ENCODE measurements at places on chromosomes 5 and 9.

DNA sequence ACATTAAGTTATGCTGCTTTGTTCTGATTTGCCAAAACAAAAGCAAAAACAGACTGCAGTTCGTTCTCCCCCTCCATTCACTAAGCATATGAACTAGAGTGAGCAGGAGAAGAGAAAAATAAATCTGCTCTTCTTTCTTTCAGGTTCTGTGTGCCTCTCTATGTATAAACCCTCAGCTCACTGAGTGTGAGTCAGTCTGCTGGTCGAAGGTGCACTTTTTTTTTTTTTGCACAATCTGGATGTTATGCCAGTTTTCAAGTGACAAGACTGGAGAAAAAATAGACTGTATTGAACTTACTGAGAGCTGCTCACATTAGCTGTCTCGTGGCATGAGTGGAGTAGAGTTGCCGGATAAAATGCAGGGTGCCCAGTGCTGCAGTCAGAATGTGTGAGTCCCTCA is 244.6 kb upstream of the ATP10B start:
- DNase-seq, result peak; percentile 50

DNA sequence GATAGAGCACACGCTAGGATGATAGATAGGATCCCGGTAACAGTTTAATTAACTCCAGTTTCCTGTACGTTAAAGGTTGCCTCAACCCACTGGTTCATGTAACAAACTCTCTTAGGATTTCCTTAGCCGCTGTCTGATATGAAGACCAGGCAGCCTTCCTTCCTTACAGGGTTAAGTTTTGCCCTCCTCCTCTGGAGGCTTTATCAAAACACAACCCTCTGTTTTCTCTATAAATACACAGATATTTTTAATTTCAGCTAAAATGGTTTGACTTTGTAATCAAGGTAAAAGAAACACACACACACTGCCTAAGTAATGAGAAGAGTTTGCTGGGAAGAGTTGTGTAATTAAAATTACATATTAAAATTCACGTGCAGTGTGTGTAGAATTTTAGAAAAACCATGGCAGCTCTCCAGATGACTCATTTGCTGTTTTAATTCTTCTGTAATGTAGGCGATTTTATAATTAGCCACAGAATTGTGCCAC is 369.8 kb downstream of the CSNK1G3 start:
- peak; percentile 19 for DNase-seq

DNA sequence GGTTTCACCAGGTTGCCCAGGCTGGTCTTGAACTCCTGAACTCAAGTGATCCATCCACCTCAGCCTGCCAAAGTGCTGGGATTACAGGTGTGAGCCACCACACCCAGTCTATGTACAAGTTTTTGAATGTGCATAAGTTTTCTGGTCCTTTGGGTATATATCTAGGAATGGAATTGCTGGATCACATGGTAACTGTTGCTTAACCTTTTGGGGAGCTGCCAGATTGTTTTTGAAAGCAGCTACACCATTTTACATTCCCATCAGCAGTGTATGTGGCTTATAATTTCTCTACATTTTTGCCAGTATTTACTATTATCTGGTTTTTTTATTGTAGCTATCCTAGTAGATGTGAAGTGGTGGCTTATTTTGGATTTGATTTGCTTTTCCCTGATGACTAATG is 8.9 kb upstream of the LNPEP start:
- DNase-seq, result peak; percentile 25

GRCh38 chr5:178222292-178222691 is 10.3 kb downstream of the PHYKPL start:
- no peak for DNase-seq

GRCh38 chr9:87606841-87607521 is 109.3 kb downstream of the DAPK1 start:
- peak; percentile 97 for DNase-seq

DNA sequence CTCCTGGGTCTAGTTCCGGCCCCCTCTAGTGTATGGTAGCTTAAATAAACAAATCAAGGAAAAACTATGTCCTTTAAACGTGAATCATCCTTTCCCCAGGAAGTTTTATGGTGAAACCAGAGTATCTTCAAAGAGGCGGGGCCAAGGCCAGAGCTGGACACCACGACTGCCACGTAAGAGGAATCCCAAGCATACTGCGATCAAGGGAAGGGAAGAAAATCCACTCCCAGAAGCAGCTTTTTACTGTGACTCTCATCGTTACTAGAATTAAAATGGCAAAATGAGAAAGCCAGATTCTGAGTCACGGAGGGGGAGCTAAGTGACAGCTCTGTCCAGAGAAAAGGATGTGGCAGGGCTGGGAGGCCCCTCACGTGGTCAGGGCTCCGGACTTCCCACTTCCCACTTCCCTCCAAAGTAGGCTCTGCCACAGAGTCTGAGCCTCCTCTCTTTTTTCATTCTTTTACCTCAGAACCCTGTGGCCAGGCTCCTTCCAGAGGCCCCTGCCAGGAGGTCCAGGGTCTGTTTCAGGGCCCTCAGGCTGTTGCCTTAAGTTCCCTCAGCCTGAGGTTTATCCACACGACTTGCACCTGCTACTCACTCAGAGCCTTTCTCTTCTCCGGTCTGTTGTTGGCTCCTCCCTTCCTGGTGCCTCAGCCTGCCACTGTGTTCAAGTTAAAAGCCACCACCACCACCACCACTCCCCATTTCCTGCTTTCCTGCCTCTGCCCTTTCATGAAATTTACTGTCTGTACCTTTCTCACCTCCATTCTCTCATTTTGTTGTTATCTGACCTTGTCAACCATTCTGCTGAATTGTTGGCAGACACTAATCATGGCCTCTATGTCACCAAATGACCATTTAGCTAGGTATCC is 1.4 kb upstream of the GLRX start:
- DNase-seq, result peak; percentile 94

- no peak for DNase-seq
These were observed 32.7 kb downstream of the IER5L start for GRCh38 chr9:129145316-129145715.

- DNase-seq, result peak; percentile 43
These were observed 112.3 kb downstream of the PCSK1 start for GRCh38 chr5:96320797-96321196.

DNA sequence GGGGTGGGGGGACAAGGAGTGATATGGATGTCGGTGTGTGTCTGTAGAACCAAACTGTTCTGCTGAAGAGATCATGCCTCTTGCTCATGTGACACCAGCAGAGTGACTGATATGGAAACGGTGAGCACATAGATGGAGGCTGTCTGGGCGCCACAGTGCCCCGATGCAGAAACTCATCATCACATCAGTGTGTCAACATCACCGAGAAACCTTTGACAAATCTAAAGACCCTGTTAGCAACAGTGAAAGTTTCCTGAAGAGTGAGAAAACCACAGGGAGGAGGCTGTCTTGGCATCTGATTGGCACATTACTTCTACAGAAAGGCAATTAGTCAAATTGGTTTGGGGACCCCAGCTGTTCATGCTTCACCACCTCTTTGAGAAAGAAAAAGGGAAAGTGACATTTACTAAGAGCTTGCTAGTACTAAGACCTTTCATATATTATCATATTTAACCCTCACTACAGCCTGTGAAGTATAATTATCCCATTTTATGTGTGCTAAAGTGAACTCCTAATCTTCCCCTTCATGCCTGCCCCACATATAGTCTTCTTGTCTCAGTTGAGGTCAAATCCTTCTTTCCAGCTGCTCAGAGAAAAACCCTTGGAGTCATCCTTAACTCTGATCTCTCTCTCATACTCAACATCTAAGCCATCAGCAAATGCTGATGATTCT is 25.6 kb downstream of the CSF2 start:
- no peak for DNase-seq

DNA sequence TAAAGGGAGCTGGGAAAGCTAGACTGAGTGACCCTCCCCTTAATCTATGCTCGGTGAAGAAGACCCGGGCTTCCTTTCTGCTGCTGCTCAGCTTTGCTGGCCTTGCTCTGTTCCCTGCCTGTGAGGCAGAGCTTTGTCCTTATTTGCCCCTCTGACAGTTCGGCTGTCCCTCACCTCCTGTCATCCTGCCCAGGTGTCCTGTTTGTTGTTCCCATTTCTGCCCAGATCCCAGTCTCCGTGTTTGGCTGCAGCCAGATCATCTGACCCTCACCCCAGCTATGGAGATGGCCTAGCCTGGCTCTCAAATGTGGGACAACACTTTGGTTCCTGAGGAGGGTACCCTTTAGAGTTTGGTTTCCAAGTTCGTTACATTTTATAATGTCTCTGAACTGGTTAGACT is 20.2 kb downstream of the OTULIN start:
- no peak for DNase-seq

DNA sequence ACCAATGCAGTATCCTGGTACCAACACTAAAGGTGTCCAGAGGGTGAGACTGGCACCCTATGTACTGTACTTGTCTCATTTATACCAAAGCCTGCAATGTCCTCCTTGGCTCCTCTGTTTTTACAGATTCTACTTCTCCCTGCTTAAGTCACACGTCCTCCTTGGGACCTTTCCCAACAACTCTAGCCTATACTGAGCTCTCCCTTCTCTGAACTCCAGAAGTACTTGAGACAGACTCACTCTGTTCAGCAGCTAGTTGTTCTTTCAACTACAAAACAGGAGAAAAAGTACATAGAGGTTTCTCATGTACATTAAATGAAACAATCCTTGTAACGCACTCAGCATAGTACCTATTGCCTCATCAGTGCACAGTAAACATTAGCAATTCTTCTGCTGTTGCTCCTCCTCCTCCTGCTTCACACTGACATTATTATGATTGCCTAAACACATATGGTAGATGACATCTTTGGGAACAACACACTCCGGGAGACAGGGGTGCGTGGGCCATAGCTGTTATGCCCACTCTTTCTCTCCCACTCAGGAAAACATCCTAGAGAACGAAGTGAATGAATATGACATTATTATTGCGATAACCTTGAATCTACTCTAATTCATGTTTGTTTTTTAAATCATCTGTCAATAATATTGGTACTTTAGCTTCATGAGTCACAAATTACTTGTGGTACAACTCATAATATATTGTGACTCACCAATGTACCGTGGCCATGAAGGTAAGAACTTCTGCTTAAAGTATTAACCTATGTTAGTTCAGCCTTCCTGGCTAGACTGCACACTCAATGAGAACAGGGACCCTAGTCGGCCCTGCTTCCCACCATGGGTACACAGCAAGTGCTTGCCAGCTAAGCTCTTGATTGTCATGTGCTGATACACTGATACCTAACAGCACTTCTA is 180.3 kb upstream of the ADRA1B start:
- DNase-seq, result no peak

GRCh38 chr9:14068690-14069089 is 245.3 kb downstream of the NFIB start:
- no peak for DNase-seq

DNA sequence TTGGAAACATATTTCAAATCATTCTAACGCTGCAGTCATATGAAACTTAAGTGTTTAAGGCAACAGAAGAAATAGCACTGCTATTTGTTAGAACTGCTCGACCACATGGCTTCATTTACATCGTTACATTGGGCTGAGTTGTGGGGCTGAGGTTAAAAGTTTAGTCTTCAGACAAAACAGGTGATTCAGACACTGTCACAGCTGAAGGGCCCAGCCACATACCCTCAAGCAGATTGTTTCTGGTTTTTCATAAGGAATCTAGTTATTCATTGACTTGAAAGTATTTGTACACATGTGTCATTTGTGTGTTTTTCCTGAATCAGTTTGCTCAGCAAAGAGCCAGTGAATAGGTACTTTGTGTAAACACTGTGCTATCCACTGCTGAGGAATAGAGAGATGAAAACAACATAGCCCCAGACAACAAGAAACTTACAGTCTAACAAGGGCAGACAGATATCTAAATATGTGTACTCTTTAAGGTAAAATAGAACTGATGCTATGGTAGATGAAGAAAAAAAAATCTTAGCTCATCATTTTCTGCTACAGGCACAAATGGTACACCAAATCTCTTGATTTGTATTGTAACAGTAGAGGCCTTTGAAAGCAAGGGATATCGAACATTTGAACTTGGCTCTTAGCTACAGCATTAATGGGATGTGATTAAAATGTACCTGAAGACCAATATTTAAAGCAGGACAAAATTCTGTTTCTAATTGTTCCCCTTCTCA is 357.6 kb upstream of the RPS23 start:
- DNase-seq, result peak; percentile 48

- DNase-seq, result no peak
These were observed 3.9 kb upstream of the FER start for GRCh38 chr5:108743846-108744245.

DNA sequence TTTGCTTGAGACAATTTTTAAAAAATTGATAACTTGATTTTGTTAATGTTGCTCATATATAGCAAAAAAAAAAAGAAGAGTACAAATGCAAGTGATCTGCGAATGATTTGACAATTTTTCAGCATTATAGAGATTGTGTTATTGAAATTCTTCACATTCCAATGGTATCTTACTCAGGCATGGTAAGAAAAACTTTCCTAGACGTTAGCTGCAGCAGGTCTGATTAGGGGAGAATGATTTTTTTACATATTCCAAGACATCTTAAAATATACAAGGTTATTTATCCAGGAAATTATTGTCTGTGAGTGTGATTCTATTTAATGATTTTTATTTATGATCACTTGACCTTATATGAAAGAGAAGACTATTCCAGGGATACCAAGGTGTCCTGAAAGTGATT is 361.9 kb downstream of the MAT2B start:
- no peak for DNase-seq

DNA sequence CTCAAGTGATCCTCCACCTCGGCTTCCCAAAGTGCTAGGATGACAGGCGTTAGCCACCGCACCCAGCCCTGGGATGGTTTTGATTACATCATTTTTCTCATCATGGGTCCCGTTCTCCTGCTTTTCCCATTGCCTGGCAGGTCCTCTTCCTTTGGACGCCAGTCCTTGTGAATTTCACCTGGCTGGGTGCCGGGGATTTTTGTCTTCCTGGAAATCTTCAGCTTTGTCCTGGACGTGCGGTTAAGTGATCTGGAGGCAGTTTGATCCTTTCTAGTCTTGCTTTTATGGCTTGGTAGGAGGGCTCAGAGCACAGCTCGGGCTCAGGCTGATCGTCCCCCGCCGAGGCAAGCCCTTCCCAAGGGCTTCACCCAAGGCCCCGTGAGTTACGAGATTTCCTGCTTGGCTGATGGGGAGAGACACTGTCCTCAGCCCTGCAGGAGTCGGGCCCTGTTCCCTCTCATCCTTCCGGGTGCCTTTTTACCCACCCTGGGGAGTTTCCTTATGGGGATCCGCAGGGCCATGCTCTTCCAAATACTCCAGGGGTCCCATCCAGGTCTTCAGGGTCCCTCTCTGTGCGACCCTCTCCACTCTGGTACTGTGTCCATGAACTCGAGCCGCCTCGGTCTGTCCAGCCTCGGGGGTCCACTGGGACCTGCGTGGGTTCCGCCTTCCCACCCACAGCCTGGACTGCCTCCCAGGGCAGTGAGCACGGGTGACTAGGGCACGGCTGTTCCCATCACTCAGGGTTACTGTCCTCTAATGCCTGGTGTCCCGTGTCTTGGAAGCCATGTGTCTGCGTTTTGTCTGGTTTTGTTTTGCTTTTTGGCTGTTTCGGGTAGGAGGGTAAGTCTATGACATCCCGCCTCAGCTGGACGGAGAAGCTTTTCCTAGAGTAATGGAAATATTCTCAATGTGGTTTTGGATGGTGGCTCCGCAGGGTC is 22.3 kb upstream of the EGFL7 start:
- DNase-seq, result peak; percentile 29

DNA sequence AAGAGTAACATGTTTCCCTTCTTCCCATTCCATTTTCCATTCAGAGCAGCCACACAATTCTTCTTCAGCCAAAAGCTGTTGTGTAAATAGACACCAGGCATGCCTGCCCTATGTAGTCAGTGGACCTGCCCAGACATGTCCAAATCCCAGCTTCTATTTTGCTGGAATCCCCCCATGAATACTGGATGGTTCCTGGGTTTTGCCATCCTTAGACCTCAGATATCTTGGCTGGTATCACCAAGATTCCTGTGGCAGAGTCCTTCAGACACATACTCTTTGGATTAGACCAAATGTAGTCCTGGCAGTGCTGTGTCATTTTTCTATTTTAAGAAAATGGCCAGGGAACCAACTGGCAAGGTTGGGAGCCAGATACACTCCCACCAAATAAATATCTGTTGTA is 10.3 kb downstream of the FST start:
- peak; percentile 95 for DNase-seq
